Activated B cell treated with CpG ODN at 0.5 μM for 24 hours (primary cell): ENCODE measurements at places on chromosomes 12 and 14. TPM values are rescaled to one million over a fixed set of nuclear protein-coding genes. Genes with fewer than 3 reads are reported as not detected.
A peak's percentile ranks its signal among the peaks of the same experiment; 100 is the strongest.

DNA sequence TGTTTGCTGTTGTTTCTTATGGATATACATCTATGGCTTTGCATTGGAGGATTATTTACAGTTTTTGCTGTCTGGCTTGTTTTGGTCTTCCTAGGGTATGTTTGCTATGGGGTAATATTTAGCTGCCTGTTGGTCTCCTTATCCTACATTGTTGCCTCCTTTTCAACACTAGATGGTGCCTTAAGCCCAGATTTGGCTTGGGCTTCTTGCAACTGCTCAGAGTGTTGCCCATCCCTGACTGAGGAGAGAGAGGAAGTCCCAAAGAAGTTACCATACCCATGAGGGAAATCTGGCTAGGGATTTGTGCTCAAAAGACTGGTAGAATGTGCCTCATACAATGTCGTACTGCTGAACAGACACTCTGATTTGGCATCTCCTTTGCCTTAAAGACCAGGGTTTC lies 94.6 kb upstream of the MUCL1 start:
- H3K4me3 ChIP-seq: no peak overlapping the region
- peaks cover 15% of the 10 kb centered on the region for H3K27me3 ChIP-seq

DNA sequence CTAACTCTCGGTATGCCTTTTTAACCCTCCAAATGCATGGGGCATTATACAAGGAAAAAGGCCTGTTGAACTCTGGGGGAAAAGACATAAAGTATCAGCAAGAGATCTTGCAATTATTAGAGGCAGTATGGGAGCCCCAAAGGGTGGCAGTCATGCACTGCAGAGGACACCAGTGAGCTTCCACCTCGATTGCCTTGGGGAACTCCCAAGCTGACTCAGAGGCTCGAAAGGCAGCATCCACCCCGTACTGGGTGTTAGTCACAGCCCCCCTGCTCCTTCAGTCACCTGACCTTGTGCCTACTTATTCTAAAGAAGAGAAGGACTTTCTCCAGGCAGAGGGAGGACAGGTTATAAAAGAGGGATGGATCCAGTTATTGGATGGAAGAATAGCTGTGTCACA lies 781.4 kb upstream of the TMEM132C start:
- H3K4me3 ChIP-seq: no peak overlapping the region
- no peaks in the 10 kb centered on the region for H3K27me3 ChIP-seq
- H3K36me3 ChIP-seq: no peaks in the 10 kb centered on the region
- no peak for DNase-seq

DNA sequence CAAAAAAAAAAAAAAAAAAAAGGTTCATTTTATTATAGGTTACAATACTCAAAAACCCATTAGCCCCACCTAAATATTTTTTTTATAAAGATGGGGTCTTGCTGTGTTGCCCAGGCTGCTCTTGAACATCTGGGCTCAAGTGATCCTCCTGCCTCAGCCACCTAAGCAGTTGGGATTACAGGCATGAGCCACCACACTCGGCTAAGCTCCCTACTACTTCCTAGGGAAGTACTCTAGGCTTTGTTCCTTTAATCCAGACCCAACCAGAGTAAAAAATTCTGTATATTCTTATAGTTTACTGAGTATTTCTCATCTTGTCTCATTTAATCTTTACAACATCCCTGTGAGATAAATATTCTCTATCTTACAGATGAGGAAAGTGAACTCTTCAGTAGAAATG lies 50.7 kb downstream of the RBMS2 start:
- no peaks in the 10 kb centered on the region for H3K36me3 ChIP-seq
- peaks cover 3% of the 10 kb centered on the region for H3K4me1 ChIP-seq
- H3K27ac ChIP-seq: no peak overlapping the region
- DNase-seq: no peak
- H3K4me3 ChIP-seq: no peak overlapping the region

DNA sequence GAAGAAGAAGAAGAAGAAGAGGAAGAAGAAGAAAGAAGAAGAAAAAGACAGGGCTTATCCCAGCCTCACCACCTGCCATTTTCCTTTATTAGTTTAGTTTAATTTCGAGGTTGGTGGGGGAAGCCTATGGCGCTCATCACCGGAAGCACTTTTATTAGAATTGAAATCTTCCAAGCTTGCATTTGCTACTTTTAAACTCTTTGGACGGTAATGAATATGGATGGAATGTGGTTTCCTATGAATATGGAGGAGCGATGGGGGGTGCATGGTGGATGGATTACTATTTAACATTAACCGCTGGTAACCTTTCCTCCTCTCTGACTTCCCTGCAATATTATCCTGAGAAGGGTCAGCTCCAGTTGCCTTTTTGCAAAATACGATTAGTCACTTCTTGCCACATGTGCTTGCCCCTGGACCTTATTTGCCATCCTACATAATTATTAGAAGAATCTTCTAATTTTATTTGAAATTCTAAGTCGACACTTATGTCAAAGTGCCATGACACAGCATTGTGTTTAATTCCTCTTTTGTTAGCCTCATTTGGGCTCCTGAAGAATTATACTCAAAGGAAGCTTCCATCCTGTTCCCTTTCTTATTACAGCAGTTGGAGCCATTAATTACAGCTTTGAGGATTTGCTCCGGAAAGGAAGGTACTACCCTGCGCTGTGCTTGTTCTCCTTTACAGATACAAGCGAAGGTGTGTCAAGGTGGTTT lies 424.5 kb downstream of the VRK1 start:
- DNase-seq: no peak
- no peaks in the 10 kb centered on the region for H3K36me3 ChIP-seq
- H3K4me1 ChIP-seq: peaks cover 4% of the 10 kb centered on the region
- H3K4me3 ChIP-seq: no peak overlapping the region
- H3K27me3 ChIP-seq: peaks cover 37% of the 10 kb centered on the region

- no peaks in the 10 kb centered on the region for H3K36me3 ChIP-seq
- H3K4me3 ChIP-seq: no peak overlapping the region
- no peaks in the 10 kb centered on the region for H3K27me3 ChIP-seq
- H3K27ac ChIP-seq: no peak overlapping the region
- no peak for DNase-seq
Measured at GRCh38 chr12:132160016-132160415, 15.8 kb downstream of the NOC4L start.

DNA sequence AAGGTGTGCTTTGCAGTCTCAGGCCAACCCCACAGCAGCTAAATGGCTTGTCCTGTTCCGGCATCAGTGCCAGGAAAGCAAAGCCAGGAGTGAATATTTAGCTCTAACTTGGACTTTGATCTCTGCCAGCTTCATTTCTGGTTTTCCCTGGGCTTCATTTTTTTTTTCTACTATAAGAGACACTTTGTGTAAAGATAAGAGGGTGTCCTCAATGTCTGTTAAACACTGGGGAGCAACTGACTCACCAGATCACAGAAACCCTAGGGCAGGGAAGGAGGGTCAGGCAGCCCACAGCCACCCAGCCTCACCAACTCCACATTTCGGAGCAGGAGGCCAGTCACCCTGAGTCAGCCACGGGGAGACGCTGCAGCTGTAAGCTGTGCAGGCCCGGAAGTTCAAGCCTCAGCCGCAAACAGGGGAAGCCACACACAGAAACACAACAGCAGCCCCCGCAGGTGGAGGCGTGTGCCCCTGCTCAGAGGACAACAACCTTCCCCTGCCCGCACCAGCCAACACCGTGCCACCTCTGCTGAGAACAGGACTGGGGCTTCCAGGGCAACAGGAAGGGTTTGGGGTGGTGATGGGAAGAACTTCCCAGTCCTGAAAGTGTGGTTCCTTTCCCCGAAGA lies 6.3 kb downstream of the TNFRSF1A start:
- H3K27me3 ChIP-seq: peaks cover 44% of the 10 kb centered on the region
- H3K27ac ChIP-seq: no peak overlapping the region
- peak overlapping the region; percentile 29 for H3K4me3 ChIP-seq
- DNase-seq: no peak

HRK gene
- 2.6 and 4.7 TPM in 2 replicates for total RNA-seq

GRCh38 chr14:69084023-69084422 lies 68.9 kb downstream of the DCAF5 start:
- no peak overlapping the region for H3K27ac ChIP-seq
- no peak overlapping the region for H3K4me3 ChIP-seq
- H3K4me1 ChIP-seq: no peaks in the 10 kb centered on the region
- H3K27me3 ChIP-seq: no peaks in the 10 kb centered on the region
- H3K36me3 ChIP-seq: peaks cover 89% of the 10 kb centered on the region

RFLNA gene
- total RNA-seq: not detected in 2 replicates

CYP46A1 gene
- total RNA-seq: 0.07 TPM in 1 of 2 replicates, not detected in the other

GRCh38 chr12:123267991-123268843 lies 3.4 kb downstream of the CDK2AP1 start:
- H3K27me3 ChIP-seq: no peaks in the 10 kb centered on the region
- peaks cover 31% of the 10 kb centered on the region for H3K4me1 ChIP-seq
- no peak overlapping the region for H3K27ac ChIP-seq
- peak overlapping the region; percentile 70 for H3K4me3 ChIP-seq
- DNase-seq: no peak
- peaks cover 3% of the 10 kb centered on the region for H3K36me3 ChIP-seq

- H3K4me3 ChIP-seq: no peak overlapping the region
- no peaks in the 10 kb centered on the region for H3K27me3 ChIP-seq
- no peak for DNase-seq
- no peaks in the 10 kb centered on the region for H3K4me1 ChIP-seq
Measured at GRCh38 chr12:90773491-90773890, 181.5 kb downstream of the CCER1 start.

MYF6 gene
- not detected in 2 replicates for total RNA-seq

HHIPL1 gene
- not detected in 2 replicates for total RNA-seq

DNA sequence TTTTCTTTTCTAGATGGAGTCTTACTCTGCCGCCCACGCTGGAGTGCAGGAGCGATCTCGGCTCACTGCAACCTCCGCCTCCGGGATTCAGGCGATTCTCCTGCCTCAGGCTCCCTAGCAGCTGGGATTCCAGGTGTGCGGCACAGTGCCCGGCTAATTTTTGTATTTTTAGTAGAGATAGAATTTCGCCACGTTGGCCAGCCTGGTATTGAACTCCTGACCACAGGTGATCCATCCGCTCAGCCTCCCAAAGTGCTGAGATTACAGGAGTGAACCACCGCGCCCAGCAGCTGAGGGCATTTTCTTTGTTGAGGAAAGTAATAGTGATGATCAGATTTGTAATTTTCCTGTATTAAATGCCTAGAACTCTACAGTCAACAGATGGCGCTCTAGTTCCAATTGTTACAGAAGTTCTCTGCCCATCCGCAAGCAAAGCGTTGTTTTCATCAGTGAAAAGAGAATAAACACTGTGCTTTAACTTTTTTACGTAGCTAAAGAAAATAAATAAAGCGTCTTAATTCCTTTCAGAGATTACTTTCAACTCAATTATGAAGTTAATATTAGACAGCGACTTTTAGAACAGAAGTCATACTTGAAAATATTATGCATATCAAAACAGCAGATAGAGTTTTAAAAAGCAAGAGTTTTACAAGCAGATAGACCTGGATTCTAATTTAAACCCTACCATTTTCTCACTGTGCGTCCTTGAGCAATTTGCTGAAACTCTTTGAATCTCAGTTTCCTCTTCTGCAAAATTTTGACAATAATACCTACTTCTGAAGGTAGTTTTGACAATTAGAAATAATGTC lies 335.1 kb downstream of the DUSP6 start:
- H3K4me1 ChIP-seq: peaks cover 4% of the 10 kb centered on the region
- H3K4me3 ChIP-seq: no peak overlapping the region
- H3K36me3 ChIP-seq: no peaks in the 10 kb centered on the region

C12orf42 gene
- total RNA-seq: 15.0 and 21.0 TPM in 2 replicates

FAM181A gene
- not detected in 2 replicates for total RNA-seq

GRCh38 chr14:99382071-99382470 lies 98.6 kb downstream of the SETD3 start:
- no peak for DNase-seq
- peaks cover 4% of the 10 kb centered on the region for H3K27me3 ChIP-seq
- H3K4me3 ChIP-seq: no peak overlapping the region
- no peak overlapping the region for H3K27ac ChIP-seq
- H3K36me3 ChIP-seq: no peaks in the 10 kb centered on the region

- H3K27ac ChIP-seq: peak overlapping the region; percentile 7
- no peaks in the 10 kb centered on the region for H3K36me3 ChIP-seq
- H3K27me3 ChIP-seq: no peaks in the 10 kb centered on the region
- no peak for DNase-seq
Measured at GRCh38 chr14:74843653-74844052, 32.3 kb downstream of the PROX2 start.

DNA sequence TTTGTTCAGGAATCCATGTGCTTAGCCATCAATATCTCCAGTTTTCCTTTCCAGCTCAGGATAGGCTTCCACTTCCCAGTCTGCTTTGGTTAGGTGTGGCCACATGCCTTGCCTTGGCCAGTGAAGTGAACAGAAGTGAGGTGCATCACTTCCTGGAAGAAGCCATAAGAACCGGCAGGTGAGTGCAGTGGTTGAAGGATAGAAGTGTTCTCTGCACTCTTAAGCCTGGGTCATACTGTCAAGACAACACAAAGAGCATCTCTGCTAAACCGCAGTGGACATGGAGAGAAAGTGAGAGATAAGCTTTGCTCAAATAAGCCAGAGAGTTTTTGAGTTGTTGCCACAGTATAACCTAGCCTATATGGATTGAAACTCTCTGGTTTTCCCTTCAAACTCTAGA lies 11.4 kb downstream of the GNG2 start:
- no peak for DNase-seq
- H3K27me3 ChIP-seq: no peaks in the 10 kb centered on the region
- H3K27ac ChIP-seq: peak overlapping the region; percentile 60
- H3K4me3 ChIP-seq: peak overlapping the region; percentile 42
- peaks cover 41% of the 10 kb centered on the region for H3K4me1 ChIP-seq
- peaks cover 32% of the 10 kb centered on the region for H3K36me3 ChIP-seq

CD163 gene
- total RNA-seq: 0.07 and 0.80 TPM in 2 replicates

GRCh38 chr12:120125792-120126634 lies 9.5 kb upstream of the RAB35 start:
- peaks cover 29% of the 10 kb centered on the region for H3K4me1 ChIP-seq
- H3K36me3 ChIP-seq: peaks cover 44% of the 10 kb centered on the region
- H3K27me3 ChIP-seq: no peaks in the 10 kb centered on the region
- H3K4me3 ChIP-seq: no peak overlapping the region
- no peak for DNase-seq

DNA sequence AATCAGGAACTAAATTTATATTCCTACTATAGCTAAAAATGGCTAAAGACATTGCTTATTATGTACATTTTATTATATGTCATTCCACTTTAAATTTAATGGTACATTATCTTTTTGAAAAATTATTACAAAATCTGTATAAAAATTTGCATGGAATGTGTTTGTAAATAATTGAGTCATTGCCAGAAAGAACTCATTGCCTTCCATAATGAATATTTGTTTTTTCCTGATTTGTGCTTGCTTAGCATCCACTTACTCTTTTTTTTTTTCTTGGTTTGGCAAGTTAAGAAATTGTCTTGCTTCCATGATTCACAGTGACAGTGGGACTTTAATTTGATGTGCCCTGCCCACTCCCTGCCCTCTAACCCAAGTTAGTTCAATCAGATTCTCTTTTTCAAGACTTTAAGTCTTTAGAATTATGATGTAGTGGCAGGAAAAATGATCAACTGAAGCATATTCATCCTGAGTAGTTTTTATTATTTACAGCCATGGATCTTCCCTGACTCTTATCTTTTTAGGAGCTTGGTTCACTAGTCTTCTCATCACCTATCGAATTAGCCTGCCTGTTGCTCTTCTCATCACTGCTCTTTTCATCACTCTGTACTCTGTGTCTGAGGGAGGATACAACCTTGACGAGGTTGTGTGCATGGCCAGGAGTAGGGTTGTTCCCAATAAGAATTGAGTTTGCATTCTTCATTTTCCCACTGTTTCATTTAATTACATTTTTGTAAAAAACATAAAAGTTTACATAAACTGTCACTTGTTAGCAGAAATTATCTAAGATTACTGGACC lies 442.0 kb downstream of the BTG1 start:
- H3K36me3 ChIP-seq: no peaks in the 10 kb centered on the region
- no peak overlapping the region for H3K27ac ChIP-seq
- peaks cover 2% of the 10 kb centered on the region for H3K27me3 ChIP-seq
- no peak overlapping the region for H3K4me3 ChIP-seq
- no peaks in the 10 kb centered on the region for H3K4me1 ChIP-seq
- DNase-seq: no peak

WSCD2 gene
- total RNA-seq: 1.4 and 1.9 TPM in 2 replicates
